ENCODE measurements at places on chromosomes 7 and 10.

DNA sequence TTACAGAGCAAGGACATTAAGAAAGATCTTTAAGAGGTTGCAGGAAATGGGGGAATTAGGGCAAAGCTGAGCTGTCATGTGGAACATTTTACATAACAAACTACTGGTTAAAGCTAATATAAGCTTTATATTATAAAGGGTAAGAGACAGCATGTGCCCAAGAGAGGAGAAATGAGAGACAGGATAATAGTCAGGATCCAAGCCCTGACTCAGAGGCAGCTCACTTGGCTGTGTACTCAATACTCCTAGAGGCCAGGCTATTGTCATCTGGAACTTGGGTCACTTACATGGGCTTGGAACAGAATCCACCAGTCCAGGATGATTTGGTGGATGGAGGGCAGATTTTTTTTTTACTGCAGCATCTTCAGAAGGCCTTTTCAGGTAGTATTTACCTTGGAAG is 418.6 kb upstream of the ZMIZ1 start:
- DNase-seq = no peak

GRCh38 chr7:20220293-20220761 is 3.1 kb upstream of the MACC1 start:
- no peak for DNase-seq

DNA sequence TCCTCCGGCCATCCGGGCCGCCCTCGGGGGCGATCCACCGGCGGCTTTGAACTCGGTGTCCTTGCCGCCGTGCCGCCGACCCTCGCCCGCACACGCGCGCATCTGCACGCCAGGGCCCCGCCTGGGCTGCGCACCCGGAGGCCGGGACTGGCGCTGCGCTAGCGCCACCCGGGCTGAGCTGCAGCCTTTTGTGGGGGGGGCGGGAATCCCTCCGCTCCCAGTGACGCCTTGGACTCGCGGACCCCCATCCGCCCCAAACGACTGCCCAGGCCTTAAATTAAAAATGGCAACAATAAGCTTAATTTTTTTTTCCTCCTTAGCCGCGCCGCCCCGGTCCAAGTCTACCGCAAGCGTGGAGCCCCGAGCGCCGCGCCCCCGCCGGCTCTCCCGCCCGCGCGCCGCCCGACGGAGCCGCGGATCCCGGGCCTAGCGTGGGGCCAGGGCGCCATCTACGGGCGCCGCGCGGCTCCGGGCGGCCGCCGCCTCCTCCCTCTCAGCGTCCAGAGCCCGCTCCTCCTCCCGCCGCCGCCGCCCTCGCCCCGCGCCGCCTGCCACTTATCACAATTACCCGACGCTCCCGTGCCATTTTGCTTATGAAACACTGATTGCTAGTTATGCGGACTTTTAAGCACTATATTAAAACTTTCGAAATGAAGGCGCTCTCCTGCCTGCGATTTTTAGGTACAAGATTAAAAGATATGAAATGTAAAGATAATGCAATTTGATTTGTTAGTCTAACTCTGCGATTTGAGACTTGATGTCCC is 7.5 kb upstream of the EBF3 start:
- peak; percentile 69 for DNase-seq

DNA sequence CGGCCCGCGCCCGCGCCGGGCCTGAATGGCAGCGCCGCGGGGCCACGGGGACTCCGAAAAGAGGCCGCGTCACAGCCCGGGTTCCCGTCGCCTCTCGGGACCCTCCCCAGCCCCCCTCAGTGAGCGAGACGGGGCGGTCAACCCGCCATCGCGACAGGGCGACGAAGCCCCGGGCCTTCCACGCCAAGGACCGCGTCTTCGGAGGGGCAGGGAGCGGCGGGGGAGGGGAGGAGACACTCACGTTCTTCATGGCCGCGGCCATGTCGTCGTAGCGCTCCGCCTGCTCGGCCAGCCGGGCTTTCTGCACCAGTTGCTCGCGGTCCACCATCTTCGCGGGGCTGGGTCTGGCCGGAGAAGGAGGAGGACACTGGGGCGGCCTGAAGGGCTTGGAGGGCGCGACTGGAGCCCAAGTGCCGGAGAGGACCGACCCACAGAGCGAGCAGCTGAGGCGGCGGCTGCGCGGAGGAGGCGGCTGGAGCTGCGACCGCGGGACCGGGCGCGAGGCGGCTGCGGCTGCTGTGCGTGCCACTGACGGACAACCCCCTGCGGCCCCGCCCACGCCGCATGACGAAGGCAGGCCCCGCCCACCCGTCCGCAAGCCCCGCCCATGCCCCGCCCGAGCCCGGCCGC is at the start of gene YWHAG:
Gene YWHAG (minus strand): TSS at position 511 of the 630 bp plus-strand sequence. CDS start 183 bp downstream, at position 328.
- DNase-seq = peak; percentile 97

- no peak for DNase-seq
These were observed 1.9 kb downstream of the VPS41 start for GRCh38 chr7:38907066-38907465.

GRCh38 chr7:74193054-74193453 is 16.8 kb upstream of the LAT2 start:
- no peak for DNase-seq

GRCh38 chr7:44289341-44290251 is 35.8 kb downstream of the CAMK2B start:
- DNase-seq = peak; percentile 46

- DNase-seq = no peak
These were observed 16.6 kb downstream of the RPP30 start for GRCh38 chr10:90888387-90888786.

- DNase-seq = no peak
These were observed 27.8 kb upstream of the CDHR3 start for GRCh38 chr7:105935250-105935649.

DNA sequence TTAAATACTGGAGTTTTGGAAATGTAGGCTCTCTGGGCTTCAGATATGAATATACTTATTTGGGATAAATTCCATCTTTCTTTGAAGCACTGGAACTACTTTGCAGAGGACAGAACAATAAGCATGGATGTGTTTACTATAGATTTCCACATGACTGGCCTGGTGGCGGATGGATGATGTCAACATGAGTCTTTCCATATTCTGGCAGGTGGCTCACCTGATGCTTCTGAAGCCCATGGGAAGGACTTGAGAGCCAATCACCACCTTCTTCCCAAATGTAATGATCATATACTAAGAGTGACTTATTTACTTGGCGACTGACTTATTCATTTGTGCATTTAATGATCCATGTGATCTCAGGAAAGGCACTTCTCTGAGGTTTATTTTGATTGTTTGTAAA is 110.5 kb downstream of the FANK1 start:
- DNase-seq = no peak

- DNase-seq = no peak
These were observed 160.4 kb upstream of the NPVF start for GRCh38 chr7:25388681-25389080.

- DNase-seq = no peak
These were observed 50.8 kb downstream of the C10orf120 start for GRCh38 chr10:122648599-122649428.

All from activated CD8-positive, alpha-beta memory T cell treated with anti-CD3 and anti-CD28 coated beads for 24 hours (primary cell).